Jurkat, Clone E6-1 (cell line): ENCODE measurements at places on chromosomes 2 and 18.

DNA sequence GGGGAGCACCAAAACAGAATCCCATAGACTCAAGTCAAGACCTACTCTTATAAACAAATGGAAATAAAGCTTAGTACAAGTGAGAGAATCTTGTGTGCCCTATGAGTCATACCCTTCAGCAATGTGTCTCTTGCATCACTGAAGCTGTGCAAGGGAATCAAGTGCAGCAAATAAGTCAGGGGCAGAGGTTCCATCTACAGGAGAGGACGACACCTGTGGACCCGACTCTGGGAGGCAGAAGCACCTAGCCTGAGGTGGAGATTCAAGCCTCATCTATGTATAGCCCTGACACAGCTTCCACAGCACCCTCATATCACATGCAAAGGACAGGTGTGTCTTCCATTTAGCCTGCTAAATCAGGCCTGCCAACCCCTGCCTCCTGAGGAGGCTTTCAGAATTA is 298.2 kb downstream of the CNTNAP5 start:
- no peak for DNase-seq

GRCh38 chr2:164084066-164084465 is 348.3 kb upstream of the FIGN start:
- DNase-seq: no peak

- no peak for DNase-seq
These were observed 46.0 kb downstream of the SLC66A2 start for GRCh38 chr18:79905389-79905911.

- DNase-seq: no peak
These were observed 571.2 kb upstream of the ACVR2A start for GRCh38 chr2:147273628-147274027.

- no peak for DNase-seq
These were observed 120.0 kb downstream of the DOCK10 start for GRCh38 chr2:224922142-224922727.
